ENCODE measurements at places on chromosomes 2 and 18.

- peak; percentile 51 for DNase-seq
These were observed 136.9 kb downstream of the GAREM1 start for GRCh38 chr18:32333781-32334180.

DNA sequence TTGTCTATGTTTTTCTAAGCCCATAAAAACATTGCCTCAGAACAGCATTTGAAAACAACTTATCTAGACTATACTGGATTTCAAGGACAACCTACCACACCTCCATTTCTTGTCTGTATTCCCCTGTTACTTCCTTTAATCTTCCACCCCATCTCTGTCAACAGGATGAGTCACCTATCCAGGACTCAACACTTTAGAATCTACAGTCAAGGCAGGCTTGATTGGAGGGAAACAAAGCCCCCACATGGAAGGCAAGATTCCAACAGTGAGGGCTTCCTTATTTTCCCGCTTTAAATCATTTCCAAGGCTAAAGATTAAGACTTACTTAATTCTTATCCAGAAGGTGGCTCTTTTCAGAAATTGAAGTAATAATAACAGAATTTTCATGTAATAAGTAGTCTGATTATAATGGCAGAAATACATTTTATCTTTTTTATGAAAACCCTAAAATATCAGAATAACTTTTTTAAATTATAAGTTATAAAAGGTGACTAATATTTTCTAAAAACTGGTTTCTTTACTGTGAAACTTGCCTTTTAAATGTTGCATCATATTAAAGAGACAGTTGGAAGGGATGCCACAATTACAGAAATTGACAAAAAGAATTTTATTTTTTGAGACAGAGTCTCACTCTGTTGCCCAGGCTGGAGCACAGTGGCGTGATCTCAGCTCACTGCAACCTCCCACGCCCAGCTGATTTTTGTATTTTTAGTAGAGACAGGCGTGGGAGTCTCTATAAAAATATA lies 138.7 kb upstream of the CCDC150 start:
- DNase-seq, result no peak

- DNase-seq, result no peak
These were observed 11.7 kb upstream of the CNGA3 start for GRCh38 chr2:98334439-98335078.

GRCh38 chr2:25383806-25384205 lies 42.1 kb upstream of the DNMT3A start:
- no peak for DNase-seq

- peak; percentile 88 for DNase-seq
These were observed 76.8 kb downstream of the MAPRE2 start for GRCh38 chr18:35117951-35118411.

- DNase-seq, result no peak
These were observed 929.2 kb downstream of the SLC4A3 start for GRCh38 chr2:220556658-220557057.

DNA sequence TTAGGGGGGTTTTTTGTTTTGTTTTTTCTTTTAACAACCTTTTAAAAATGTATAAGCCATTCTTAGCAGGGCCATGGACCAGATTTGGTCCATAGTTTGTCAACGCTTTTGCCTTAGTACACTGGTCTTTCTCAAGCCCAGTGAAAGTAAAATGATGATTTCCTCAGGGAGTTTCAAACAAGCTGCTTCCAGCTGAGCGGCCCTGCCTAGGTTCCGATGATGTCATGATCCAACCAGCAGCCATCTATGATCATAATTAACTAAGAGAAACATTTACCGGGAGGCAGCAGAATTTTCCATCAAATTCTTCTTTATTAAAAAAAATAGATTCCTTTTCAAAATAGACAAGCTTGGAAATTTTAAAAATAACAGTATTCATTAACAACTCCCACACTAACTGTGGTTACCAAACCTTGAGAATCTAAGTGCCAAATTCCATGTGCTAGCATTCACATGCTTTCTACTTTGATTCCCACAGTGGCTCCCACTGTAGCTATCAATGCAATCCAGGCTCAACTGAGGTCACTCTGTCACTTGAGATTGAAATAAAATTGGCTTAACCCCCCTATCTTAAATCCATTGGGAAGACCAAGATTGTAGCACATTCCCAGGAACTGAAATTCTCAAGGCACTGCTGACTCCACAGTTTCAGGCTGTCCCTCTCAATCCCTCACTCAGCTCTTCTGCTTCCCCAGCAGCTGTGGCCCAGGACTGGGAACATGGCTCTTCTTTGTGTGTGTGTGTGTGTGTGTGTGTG lies 148.9 kb downstream of the RNF152 start:
- DNase-seq, result no peak

DNA sequence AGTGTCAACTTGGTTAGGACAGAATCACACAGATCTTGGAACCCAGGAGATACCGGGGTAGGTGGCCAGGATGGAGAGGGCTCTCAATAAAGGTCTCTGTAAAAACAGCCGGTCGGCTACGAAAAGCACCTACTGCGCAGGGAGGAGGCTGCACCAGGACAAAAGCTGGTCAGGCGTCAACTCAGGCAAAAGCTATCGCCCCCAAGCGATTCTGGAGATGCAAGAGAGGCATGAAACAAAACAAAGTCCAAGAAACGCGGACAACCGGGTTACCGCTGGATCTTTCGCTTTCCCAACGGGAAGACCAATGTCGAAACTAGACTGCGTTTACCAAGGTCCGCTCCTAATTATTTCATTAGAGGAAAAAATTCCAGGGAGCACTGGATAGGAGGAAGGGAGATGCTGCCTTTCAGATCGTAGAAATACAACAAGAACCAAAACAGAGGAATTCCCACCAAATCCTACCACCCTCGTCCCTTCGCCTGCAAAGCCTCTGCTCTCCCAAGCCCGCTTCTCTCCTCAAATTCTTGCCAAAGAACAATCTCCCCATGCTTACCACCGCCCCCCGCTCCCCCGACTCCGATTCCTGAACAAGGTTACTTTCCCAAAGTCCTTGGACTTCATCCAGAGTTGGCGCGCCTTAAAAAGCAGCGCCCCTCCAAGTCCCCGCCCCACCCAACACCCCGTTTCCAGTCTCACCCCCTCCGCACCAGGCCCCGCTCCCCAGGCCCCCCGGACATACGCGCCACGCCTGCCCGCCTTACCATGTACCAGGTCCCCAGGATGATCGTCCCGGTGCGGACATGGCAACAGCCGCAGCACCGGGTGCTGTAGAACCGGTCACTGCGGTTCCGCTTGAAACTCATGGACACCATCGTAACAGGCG lies 539 bp downstream of the LAPTM4A start:
- DNase-seq, result peak; percentile 50

- no peak for DNase-seq
These were observed 61.8 kb downstream of the FAM168B start for GRCh38 chr2:131031431-131031841.

- DNase-seq, result no peak
These were observed 103.4 kb upstream of the MSH2 start for GRCh38 chr2:47299555-47299954.
